Skeletal muscle cell (primary cell): ENCODE measurements at places on chromosomes 7 and 10.

- DNase-seq: no peak
Measured at GRCh38 chr10:44911081-44911540, at the start of gene TMEM72. TSS of gene TMEM72 (plus strand) at chr10:44911337. CDS start at chr10:44911513, 176 bp downstream.

GRCh38 chr10:119282446-119282845 is 75.1 kb downstream of the GRK5 start:
- DNase-seq: no peak

GRCh38 chr10:94104316-94105000 is 110.7 kb downstream of the PLCE1 start:
- DNase-seq: no peak

GRCh38 chr7:103821092-103821491 is 168.4 kb downstream of the RELN start:
- DNase-seq: no peak

GRCh38 chr10:82251222-82251906 is 376.4 kb downstream of the NRG3 start:
- no peak for DNase-seq

DNA sequence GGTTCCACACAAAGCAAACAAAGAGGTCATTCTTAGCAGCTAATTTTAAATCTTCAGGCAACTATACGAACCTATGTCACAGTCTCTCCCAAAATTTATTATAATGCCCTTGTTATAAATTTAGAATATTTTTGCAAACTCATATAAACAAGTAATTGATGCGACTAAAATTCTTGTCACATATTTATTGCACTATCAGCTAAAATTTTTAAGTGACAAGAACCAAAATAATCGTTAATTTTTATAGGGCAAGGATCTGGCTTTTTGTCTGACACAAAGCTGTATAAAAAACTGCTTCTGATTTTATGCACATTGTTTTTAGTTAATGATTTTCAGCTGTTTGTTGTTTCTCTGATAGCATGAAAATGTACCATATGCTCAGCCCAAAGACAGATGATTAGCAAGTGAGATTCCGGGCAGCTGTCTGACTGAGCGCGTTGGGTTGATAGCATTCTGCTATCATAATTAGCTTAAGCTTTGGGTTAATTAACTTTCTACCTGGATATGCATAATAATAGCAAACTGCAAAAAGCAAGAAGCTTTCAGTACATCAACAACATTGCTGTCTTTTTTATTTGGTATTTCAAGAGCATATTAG is 136.0 kb downstream of the MGMT start:
- DNase-seq: no peak

GRCh38 chr10:109487691-109488090 is 435.6 kb downstream of the XPNPEP1 start:
- DNase-seq: no peak

DNA sequence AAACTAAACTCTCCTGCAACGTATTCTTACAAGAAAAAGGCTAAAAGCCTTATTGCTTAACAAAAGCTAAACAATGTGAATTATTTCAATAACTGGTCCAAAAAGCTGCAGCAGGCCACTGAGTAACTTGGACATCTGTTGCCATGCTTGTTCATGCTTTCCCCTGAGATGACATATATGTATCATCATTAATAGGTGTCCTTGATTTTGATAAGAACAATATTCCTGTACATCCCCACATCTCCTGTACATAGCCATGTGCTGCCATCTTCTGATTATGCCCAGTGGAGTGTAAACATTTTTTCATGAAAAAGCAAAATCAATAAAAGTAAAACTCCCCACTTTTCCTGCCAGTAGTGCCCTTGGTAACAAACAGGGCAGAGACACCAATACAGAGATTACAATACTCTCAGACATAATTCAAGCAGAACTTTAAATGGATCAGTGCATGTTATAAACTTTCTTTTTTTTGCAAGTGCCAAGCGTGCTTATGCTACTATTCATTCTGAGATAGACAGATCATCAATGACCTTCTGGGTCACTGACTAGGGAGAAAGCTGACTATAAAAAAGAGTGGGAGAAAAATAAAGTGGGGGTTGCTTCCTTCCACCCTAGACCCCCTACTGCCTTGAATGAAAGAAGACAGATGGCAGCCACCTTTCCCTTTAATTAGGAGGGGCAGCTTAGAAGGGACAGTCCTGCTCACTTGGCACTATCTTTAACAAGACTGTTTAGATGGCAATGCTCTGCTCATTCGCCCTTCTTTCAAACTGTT is 205.5 kb upstream of the KLF14 start:
- DNase-seq: no peak

GRCh38 chr7:71497256-71497946 is 365.5 kb downstream of the GALNT17 start:
- peak; percentile 56 for DNase-seq

GRCh38 chr10:15439341-15439842 is 68.3 kb upstream of the FAM171A1 start:
- DNase-seq: no peak

- no peak for DNase-seq
Measured at GRCh38 chr10:121440461-121440860, 157.8 kb downstream of the FGFR2 start.

- no peak for DNase-seq
Measured at GRCh38 chr7:33928986-33929385, 23.6 kb downstream of the BMPER start.

DNA sequence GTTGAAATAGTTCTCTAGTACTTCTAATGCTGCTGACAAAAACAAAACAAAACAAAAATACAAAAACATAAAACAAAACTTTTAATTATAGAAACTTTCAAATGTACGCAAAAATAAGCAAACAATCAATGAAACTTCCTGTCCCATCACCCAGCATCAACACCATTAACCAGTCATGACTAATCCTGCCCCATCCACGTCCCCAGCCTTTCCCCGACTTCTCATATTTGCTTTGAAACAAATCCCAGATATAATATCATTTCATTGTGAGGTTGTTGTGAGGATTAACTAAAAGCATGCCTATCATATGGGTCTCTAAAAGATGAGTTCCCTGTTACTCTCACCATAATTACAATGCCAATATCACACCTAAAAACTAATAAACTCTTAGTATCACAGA is 55.7 kb downstream of the CSTF2T start:
- no peak for DNase-seq

DNA sequence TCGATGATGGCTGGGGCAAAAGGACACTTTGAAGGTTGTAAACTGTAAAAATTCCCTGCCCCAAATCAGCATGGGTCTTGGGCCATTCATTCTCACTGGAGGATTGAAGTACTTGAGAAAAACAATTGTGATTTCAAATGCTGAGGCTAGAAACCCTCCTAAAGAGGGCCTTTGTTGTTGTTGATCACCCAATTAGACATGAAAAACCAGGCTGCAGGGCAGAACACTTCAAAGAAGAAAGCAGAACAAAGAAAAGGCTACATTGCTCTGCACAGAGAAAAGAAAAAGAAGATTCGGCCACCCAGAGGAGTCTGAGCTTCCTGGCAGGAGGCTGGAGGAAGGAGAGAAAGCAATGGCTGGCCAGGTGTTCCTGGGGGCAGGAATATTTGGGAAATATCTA is 143.1 kb downstream of the NPY start:
- no peak for DNase-seq

DNA sequence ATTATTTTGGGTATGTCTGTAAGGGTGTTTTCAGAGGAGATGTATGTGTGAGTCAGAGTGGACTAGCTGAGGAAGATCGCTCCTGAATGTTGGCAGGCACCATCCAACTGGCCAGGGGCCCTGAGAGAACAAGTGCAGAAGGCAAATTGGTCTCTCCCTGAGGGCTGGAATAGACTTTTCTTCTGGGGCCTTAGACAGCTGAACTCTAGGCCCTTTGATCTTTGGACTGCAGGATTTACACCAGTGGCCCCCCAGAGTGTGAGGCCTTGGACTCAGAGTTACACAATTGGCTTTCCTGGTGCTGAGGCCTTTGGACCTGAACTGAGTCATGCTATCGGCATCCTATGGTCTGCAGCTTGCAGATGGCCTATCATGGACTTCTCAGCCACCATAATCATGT is 217.2 kb downstream of the REEP3 start:
- peak; percentile 71 for DNase-seq

- no peak for DNase-seq
Measured at GRCh38 chr10:17021656-17022465, 107.8 kb downstream of the CUBN start.
